ENCODE measurements at places on chromosomes 6 and 20. TPM values are rescaled to one million over a fixed set of nuclear protein-coding genes. Genes with fewer than 3 reads are reported as not detected.

DNA sequence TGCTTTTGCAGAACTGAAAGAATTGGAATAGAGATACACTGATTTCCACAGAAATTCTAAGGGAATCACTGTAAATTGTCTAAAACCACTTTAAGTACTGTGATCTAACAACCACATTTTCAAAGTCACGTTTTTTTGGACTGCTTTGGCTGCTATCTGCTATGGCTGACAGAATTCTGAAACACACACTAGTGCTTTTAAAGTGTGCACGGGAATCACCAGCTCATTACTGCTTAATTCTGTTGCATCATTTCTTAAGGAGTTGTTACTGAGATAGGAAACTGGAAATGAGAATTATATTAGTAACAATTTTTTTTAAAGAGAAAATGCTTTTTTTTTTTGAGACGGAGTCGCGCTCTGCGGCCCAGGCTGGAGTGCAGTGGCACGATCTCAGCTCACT, 716.5 kb upstream of the NRSN1 start:
- no peak for DNase-seq
- H3K4me3 ChIP-seq, result no peak overlapping the region
- H3K4me1 ChIP-seq, result no peaks in the 10 kb centered on the region
- no peaks in the 10 kb centered on the region for H3K36me3 ChIP-seq
- H3K27ac ChIP-seq, result no peak overlapping the region

- peaks cover 4% of the 10 kb centered on the region for H3K4me1 ChIP-seq
- H3K27me3 ChIP-seq, result no peaks in the 10 kb centered on the region
- no peak for DNase-seq
- H3K27ac ChIP-seq, result no peak overlapping the region
- H3K4me3 ChIP-seq, result no peak overlapping the region
- H3K36me3 ChIP-seq, result no peaks in the 10 kb centered on the region
Observed at GRCh38 chr6:12170351-12171092, 119.6 kb upstream of the EDN1 start.

GRCh38 chr20:46299078-46299477, 9.2 kb downstream of the CDH22 start:
- H3K4me3 ChIP-seq, result no peak overlapping the region
- H3K4me1 ChIP-seq, result no peaks in the 10 kb centered on the region
- H3K27ac ChIP-seq, result no peak overlapping the region
- H3K36me3 ChIP-seq, result no peaks in the 10 kb centered on the region
- no peak for DNase-seq

GRCh38 chr6:167825332-167826229, 1.1 kb upstream of the AFDN start:
- H3K27me3 ChIP-seq, result peaks cover 65% of the 10 kb centered on the region
- DNase-seq, result no peak
- no peak overlapping the region for H3K27ac ChIP-seq
- H3K36me3 ChIP-seq, result no peaks in the 10 kb centered on the region

DNA sequence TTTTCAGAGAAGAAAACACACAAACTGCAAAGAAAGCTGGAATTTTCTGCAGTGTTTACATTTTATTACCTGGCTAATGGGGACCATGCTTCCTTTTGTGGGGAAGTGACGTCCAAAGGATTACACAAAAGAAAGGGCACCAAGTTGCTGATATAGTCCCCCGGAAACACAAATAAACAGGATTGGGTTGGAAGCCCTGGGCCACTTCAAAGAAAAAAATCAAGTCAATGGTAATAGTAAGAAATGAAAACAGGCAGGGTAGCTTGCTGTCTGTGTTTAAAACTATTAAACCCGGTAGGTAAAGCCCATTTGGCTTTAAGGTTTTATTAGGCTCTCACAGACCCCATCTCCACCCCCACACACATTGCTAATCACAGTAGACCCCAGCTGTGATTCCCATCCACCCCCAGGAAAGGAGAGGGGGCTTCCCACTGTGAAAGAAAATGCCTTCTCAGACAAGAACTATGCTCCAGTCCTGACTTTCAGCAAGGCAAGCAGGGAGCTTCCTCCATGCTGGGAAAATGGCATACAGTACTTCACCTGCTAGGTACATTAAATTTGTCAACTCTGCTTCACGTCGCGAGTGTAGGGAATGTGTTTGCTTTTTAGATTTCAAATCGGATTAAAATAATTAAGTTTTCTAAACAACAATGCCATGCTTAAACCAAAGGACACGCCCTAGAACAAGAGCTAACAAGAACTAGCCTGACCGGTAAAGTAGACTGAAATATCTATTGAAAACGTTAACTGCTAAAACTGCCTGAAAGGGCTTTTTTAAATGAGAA, 1.1 kb downstream of the PERP start:
- H3K4me3 ChIP-seq, result peak overlapping the region; percentile 78
- no peaks in the 10 kb centered on the region for H3K36me3 ChIP-seq
- H3K27me3 ChIP-seq, result peaks cover 47% of the 10 kb centered on the region
- peak overlapping the region; percentile 88 for H3K27ac ChIP-seq

- H3K27me3 ChIP-seq, result peaks cover 3% of the 10 kb centered on the region
- no peaks in the 10 kb centered on the region for H3K4me1 ChIP-seq
- no peak for DNase-seq
- H3K36me3 ChIP-seq, result no peaks in the 10 kb centered on the region
Observed at GRCh38 chr6:142246960-142247359, 54.8 kb upstream of the ADGRG6 start.

DNA sequence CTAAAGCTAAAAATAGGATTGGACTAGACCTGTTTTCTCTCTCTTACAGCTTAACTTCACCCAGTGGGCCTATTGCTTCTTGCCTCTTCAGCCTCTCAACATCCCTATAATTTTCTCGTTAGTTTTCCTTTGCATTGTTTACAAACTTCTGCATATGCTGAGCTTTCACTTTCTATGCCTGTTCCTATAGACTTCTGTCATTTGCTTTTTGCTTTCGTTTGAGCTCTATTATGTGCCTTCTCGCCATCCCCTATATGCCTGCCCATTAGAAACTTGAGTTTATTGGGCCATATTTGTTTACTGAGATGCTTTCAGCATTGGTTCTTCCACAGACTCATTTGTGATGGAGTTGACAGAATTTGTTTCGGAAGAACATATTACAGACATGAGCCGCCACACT, 40.9 kb downstream of the NCOA7 start:
- peaks cover 24% of the 10 kb centered on the region for H3K36me3 ChIP-seq
- no peak for DNase-seq
- peak overlapping the region; percentile 28 for H3K27ac ChIP-seq
- H3K27me3 ChIP-seq, result no peaks in the 10 kb centered on the region
- peak overlapping the region; percentile 7 for H3K4me3 ChIP-seq

GRCh38 chr6:36563928-36564284, 16.6 kb upstream of the STK38 start:
- H3K4me3 ChIP-seq, result no peak overlapping the region
- no peaks in the 10 kb centered on the region for H3K4me1 ChIP-seq
- DNase-seq, result no peak
- H3K27ac ChIP-seq, result no peak overlapping the region

- no peak for DNase-seq
- H3K27me3 ChIP-seq, result peaks cover 7% of the 10 kb centered on the region
- H3K4me1 ChIP-seq, result no peaks in the 10 kb centered on the region
- no peak overlapping the region for H3K27ac ChIP-seq
Observed at GRCh38 chr6:128932061-128932460, 49.1 kb downstream of the LAMA2 start.

DNA sequence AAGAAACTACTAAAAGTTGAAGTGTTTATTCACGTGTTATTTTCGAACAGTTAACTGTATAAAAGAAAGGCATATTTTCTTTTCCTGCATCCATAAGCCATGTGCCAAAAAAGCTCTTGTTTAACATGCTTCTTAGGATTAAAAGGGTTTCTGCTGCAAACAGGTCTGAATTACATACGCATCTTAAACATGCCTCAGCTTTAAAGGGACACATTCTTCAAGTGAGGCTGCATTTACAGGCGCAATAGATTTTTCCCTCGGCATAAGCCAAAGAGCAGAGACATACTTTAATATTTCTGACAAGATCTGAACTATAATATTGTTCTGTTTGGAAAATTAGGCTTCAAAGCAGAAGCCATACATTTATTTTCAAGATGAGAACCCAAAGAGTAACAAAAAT, 39.4 kb downstream of the PDE7B start:
- H3K4me1 ChIP-seq, result no peaks in the 10 kb centered on the region
- no peaks in the 10 kb centered on the region for H3K36me3 ChIP-seq
- H3K27me3 ChIP-seq, result no peaks in the 10 kb centered on the region
- no peak overlapping the region for H3K4me3 ChIP-seq
- H3K27ac ChIP-seq, result no peak overlapping the region

DNA sequence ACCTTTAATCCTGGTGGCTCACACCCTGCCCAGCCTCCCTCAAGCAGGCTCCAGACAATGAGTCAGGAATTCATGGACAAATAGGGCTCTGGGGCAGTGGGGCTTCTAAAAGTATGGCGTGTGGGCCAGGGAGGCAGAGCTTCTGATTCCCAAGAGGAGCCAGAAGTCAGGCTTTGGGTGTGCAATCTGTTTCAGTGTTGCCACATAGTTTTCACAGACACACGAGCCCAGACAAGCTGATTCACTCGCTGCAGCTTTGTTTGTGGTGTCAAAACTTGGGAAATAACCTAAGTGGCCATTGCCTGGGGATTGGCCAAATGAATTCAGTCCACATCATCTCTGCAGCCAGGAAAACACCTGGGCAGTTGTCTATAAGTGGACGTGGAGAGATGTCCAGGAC, 9.2 kb downstream of the PEDS1 start:
- H3K4me1 ChIP-seq, result peaks cover 53% of the 10 kb centered on the region
- no peaks in the 10 kb centered on the region for H3K27me3 ChIP-seq
- DNase-seq, result no peak
- peaks cover 40% of the 10 kb centered on the region for H3K36me3 ChIP-seq
- H3K27ac ChIP-seq, result no peak overlapping the region

DNA sequence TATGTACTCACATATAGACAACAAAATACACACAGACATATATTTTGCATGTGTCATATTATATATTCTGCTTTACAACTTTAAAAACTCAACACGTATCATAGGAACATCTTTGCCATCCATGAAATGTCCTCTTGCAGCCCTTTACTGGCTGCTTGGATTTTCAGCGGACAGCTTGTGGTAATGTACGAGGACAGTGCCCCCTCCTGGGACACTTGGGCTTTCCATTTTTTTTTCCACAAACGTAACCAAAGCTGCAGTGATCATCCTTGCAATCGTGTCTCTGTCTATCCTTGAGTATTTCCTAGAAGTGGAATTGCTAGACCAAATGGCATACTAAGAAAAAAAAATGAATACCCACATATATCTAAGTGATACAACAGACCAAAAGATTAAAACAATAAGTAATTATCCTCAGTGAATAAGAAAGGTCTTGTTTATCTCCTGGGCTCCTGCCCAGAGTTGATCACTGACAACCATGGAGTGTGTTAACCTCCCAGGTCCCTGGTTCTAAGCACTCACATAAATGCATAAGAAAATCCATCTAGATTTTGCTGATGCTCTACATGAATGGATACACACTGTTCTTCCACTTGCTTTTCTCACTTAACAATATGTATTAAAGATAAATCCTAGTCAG, 18.1 kb downstream of the BPI start:
- no peaks in the 10 kb centered on the region for H3K4me1 ChIP-seq
- H3K27me3 ChIP-seq, result peaks cover 2% of the 10 kb centered on the region
- no peak overlapping the region for H3K27ac ChIP-seq
- no peak for DNase-seq
- no peak overlapping the region for H3K4me3 ChIP-seq
- no peaks in the 10 kb centered on the region for H3K36me3 ChIP-seq

GRCh38 chr6:25181350-25181724, 97.8 kb upstream of the CARMIL1 start:
- DNase-seq, result no peak
- no peak overlapping the region for H3K4me3 ChIP-seq

Gene OXT
- not detected for total RNA-seq

Gene CCDC170
- total RNA-seq, result not detected

Gene MOG
- not detected for total RNA-seq

Gene C6orf58
- not detected for total RNA-seq

Gene PROCR
- 0.35 TPM for total RNA-seq

Gene CDSN
- not detected for total RNA-seq

Gene ACOT8
- 35.6 TPM for total RNA-seq

Gene LSM2
- total RNA-seq, result 109 TPM

Gene ECT2L
- not detected for total RNA-seq
